ENCODE measurements at places on chromosomes 3 and 15. TPM values are rescaled to one million over a fixed set of nuclear protein-coding genes. Genes with fewer than 3 reads are reported as not detected.

Gene SOX14
- total RNA-seq: not detected

- H3K4me1 ChIP-seq: peaks cover 51% of the 10 kb centered on the region
- H3K27me3 ChIP-seq: no peaks in the 10 kb centered on the region
- DNase-seq: no peak
- peak overlapping the region; percentile 11 for H3K27ac ChIP-seq
- no peak overlapping the region for H3K4me3 ChIP-seq
These were observed 14.8 kb downstream of the TNK2 start for GRCh38 chr3:195893516-195893915.

- H3K4me1 ChIP-seq: peaks cover 4% of the 10 kb centered on the region
- no peak overlapping the region for H3K4me3 ChIP-seq
- no peak for DNase-seq
- no peak overlapping the region for H3K27ac ChIP-seq
These were observed 10.2 kb downstream of the MITF start for GRCh38 chr3:69749461-69749860.

GRCh38 chr15:80855206-80855605, 76.0 kb downstream of the CEMIP start:
- H3K4me3 ChIP-seq: no peak overlapping the region
- DNase-seq: no peak
- no peaks in the 10 kb centered on the region for H3K36me3 ChIP-seq

DNA sequence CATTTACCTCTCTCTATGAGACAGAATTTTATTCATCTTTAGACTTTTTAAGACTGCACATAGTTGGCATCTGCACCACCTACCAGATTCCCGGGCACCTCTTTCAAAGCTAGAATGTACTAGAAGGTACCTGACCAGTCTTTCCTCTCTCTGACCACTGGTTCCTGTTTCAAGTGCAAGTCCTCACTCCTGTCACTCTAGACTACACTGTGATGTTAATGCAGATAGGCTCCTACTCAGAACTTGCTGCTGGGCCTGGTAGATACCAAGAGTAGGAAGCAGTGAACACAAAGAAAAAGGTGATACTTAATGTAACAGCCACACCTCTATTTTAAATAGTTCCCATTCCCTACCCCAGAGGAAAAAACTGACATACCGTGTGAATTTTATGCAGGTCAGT, 8.1 kb upstream of the TCAIM start:
- no peaks in the 10 kb centered on the region for H3K4me1 ChIP-seq
- H3K4me3 ChIP-seq: no peak overlapping the region
- H3K27ac ChIP-seq: no peak overlapping the region

DNA sequence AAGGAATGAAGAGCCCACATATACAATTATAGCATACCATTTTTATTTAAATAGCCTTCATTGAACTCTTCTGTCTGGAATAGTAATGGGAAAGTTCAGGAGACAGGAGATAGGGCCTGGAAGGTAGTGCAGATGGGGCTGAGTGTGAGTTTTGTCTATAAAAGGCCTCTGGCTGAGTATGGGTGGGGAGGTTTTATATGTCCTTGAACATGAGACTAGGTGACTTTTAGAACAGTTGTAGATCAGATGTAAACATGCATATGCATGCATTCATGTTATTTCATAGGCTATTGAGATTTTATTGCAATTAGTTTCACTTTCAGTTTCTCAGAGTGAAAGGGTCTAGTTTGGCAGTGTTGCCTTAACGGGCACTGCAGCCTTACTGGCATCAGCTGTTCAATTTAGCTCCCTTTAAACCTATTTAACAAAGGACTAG, 27.1 kb downstream of the CGGBP1 start:
- no peaks in the 10 kb centered on the region for H3K36me3 ChIP-seq
- H3K4me3 ChIP-seq: peak overlapping the region; percentile 20
- DNase-seq: no peak
- H3K27ac ChIP-seq: peak overlapping the region; percentile 71
- H3K4me1 ChIP-seq: no peaks in the 10 kb centered on the region
- no peaks in the 10 kb centered on the region for H3K27me3 ChIP-seq

DNA sequence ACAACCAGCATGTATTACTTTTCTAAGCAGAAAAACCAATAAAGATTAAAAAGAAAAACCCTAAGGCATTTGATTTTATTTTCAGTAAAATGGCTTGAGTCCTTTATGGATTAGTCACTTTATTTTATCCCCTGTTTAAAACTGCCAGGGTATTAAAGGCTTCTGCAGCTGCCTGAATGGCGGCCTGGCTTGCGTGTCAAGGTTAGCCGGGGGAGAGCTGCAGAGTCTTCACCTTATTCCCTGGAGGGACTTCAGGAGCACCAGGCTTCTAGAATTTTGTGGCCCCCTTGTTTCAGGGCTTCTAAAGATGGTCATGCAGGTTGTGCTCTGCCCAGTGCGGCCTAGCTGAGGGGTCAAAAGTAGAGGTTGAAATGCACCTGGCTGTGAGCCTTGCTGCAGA, 58.0 kb upstream of the ICE2 start:
- no peaks in the 10 kb centered on the region for H3K36me3 ChIP-seq
- no peaks in the 10 kb centered on the region for H3K4me1 ChIP-seq
- DNase-seq: no peak
- no peak overlapping the region for H3K4me3 ChIP-seq
- no peaks in the 10 kb centered on the region for H3K27me3 ChIP-seq

DNA sequence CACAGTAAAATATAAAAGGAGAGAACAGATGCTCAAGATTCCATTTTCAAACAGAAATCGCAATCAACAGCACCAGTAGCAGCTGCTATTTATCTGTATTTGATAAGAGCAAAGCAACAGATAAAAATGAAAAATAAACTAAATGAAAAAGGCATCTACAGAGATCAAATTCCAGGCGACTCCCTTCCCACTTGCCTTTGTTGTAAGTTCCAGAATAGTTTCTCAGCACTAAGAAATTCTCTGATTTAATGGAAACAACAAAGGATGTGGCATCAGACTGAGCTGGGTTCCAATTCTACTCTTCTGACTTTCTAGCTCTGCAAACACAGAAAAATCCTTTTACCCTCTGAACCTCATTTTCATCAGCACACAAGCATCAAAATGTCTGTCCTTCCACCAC, 110.8 kb upstream of the MME start:
- no peak for DNase-seq
- H3K36me3 ChIP-seq: no peaks in the 10 kb centered on the region
- no peak overlapping the region for H3K27ac ChIP-seq
- H3K27me3 ChIP-seq: no peaks in the 10 kb centered on the region
